NAMALWA (cell line): ENCODE measurements at places on chromosomes 7 and 10.

DNA sequence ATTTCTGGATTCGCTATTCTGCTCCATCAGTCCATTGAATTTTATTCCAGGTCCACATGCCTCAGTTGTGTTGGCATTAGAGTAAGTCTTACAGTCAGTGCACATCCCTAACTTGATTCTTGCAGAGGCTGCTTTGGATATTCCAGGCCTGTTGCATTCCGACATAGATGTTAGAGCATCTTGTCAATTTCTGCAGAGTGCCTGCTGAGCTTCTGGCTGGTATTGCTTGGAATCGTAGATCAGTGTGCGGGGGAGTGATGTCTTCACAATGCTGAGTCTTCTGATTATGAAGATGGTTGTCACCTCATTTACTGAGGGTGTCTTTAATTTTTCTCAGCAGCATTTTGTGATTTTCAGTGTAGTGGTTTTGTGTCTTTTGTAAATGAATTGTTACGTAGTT, 45.2 kb downstream of the INPP5A start:
- DNase-seq, result no peak

DNA sequence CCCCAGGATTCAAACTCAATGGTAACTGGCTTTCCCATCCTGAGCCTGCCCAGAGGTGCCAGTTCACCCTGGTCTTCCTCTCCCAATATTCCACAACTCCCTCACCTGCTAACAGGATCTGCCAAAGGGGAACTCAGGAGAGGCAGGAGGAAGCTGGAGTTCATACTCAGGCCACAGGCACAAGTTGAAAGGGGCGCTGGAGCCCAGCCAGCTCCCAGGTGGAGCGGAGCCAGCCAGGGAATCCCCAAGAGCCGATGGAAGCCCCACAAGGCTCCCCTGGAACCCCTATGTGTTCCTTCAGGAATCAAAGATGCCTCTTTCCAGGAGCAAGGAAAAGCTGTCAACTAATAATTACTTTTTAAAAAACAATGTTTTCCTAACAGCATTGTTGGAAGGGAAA, 63.5 kb downstream of the SH3PXD2A start:
- no peak for DNase-seq

DNA sequence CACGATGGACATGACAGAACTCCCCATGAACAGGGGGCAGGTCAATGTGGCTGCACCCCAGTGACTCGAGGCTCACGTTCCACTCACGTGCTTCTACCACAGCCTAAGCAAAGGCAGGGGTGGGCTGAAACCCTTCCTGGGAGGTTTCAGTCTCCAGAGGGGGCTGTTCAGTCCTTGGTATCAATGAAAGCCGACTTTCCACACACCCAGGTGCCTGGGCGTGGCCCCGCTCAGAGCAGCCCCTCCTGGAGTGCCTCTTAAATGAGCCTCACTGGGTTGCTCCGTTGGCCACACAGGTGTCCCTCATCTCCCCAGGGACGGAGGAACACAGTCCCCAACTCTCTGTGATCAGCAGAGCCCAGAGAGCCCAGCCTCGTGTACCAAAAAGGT, 90.5 kb upstream of the PDGFA start:
- no peak for DNase-seq

DNA sequence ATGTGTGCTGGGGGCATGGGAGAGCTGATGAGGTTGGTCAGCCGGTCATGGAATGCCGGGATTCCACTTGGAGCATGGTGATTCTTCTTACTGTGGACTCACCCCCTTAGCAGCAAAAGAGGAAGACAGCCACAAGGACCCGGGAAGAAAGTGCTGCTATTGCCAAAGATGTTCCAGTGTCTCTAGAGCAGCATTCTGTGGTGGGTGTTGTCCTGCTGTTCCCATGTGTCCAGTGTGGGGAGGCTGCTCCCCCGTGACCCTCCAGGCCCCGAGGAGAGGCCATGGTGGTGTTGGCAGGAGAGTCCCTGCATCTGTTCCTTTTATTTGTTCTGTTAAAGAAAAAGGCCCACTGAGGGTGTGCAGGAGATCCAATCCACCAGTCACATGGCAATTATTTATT, 499.4 kb downstream of the RPS24 start:
- no peak for DNase-seq

- no peak for DNase-seq
These were observed 18.4 kb downstream of the BNIP3 start for GRCh38 chr10:131963350-131963749.

GRCh38 chr10:50369931-50370330, 118.6 kb upstream of the ASAH2 start:
- DNase-seq, result no peak

GRCh38 chr10:104288355-104288754, 19.4 kb downstream of the GSTO2 start:
- no peak for DNase-seq

GRCh38 chr10:10865303-10865702, 152.4 kb upstream of the CELF2 start:
- no peak for DNase-seq

DNA sequence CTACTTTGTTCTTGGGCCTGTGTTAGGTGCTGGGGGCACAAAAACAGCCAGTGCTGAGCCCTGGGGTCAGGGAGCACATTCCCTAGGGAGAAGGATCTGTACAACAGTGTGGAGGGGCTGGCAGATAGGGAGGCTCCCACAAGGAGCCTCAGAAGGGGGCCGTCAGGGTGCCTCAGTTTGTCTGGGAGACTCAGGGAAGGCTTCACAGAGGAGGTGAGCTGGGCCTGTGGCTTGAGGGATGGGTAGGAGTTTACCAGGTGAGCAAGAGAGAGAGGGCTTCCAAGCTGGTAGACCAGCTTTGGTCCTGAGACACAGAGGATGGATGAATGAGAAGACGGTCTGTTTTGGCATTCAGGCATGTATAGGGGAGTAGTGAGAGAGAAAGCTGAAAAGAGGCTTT, 52.1 kb downstream of the CAMK1D start:
- DNase-seq, result no peak

DNA sequence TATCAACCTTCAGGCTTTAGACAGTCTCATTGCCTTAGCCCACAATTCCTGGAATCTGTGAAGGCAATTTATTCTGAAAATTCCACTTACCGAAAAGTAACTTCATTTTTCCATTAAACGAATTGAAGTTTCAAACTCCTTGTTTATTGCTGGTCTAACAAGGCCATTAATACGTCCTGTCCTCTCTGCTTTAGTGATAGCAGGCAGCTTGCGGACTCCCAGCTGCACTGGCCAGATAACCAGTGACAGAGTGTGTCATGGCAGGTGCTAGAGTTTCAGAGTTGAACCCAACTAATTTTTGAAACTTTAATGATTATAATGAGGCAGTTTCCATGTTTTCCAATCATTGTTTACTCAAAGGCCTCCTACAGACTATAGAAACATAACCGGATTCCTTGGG, 31.1 kb downstream of the LOXL4 start:
- DNase-seq, result no peak

- DNase-seq, result no peak
These were observed 782.3 kb upstream of the GHITM start for GRCh38 chr10:83357004-83357403.

- DNase-seq, result no peak
These were observed 462.3 kb downstream of the PAXIP1 start for GRCh38 chr7:154540596-154540995.

DNA sequence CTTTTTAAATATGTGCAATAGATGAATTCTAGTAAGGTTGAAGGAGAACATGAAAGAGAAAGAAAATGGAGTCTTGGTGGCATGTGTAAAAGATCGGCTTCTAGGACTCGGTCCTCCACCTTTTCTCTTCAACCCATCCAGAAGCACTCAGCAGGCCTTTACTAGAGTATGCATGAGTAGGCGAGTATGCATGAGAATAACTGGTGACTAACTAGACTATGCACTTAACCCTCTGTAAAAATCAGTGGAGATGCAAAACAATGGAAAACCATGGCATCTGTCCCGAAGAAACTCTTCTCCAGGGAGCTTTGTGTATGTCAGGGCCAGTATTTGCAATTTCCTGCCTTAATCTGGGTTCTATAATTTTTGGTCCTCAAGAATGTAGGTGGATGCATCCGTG, 40.0 kb upstream of the GRB10 start:
- no peak for DNase-seq

- no peak for DNase-seq
These were observed 243.2 kb downstream of the HTR7 start for GRCh38 chr10:90614631-90615030.

DNA sequence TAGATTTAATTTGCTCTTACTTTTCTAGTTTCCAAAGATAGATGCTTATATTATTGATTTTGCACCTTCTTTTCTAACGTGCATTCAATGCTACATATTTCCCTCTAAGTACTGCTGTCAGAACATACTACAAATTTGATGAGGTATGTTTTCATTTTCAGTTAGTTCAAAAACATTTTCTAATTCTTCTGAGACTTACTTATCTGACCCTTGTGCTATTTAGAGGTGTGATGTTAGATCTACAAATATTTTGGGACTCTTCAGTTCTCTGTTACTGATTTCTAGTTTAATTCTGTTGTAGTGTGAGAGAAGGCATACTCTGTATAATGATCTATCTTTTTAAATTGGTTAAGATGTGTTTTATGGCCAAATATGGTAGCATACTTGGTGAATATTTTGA, 97.8 kb upstream of the TMEM168 start:
- DNase-seq, result no peak

- DNase-seq, result no peak
These were observed 28.6 kb upstream of the CADPS2 start for GRCh38 chr7:122914812-122915211.

- DNase-seq, result no peak
These were observed 38.9 kb downstream of the CREB3L2 start for GRCh38 chr7:137962875-137963507.

GRCh38 chr10:131858583-131859340, 42.0 kb upstream of the PPP2R2D start:
- DNase-seq, result no peak

- DNase-seq, result no peak
These were observed 112.0 kb upstream of the C7orf33 start for GRCh38 chr7:148478551-148478950.

DNA sequence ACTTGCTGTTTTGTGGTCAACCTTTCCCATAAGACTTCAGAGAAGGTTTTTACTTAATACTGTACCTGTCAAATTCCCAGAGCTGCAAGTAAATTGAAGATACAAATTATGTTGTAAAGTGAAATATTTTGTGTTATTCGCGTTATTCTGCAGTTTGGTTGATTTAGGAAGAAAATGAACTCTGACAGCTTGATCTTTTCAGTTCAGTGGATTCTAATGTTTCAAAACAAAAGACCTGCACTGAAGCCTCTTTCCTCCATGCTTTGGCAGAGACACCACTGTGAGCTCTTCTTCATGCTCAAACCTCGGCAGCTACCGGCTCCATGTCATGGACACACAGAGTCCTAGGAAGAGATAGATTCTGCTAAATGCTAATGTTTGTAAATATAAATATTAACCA, 75.7 kb upstream of the INSYN2A start:
- no peak for DNase-seq

DNA sequence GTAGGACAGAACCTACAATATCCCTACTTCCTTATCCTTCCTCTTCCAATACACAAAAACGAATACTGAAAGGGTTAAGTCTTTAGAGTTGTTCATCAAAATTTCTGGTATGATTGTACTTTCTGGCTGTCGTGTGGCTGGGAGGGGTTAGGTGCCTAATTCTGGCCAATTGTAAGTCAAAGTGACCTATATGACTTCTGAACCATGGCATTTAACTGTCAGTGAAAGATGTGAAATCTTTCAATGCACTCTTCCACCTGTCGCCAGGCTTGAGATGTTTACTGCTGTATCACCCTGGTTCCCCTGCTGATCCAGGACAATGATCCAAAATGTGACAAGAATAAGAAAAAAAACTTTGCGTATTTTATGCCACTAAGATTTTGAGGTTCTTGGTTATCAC, 20.8 kb downstream of the EPC1 start:
- no peak for DNase-seq

GRCh38 chr7:2404714-2405119, 1.3 kb downstream of the CHST12 start:
- DNase-seq, result no peak

- no peak for DNase-seq
These were observed 461.1 kb downstream of the HTR7 start for GRCh38 chr10:90396721-90397120.

- no peak for DNase-seq
These were observed 220.5 kb downstream of the MLLT10 start for GRCh38 chr10:21754410-21755011.

- DNase-seq, result no peak
These were observed 145.6 kb downstream of the ADAM12 start for GRCh38 chr10:126242397-126243260.

DNA sequence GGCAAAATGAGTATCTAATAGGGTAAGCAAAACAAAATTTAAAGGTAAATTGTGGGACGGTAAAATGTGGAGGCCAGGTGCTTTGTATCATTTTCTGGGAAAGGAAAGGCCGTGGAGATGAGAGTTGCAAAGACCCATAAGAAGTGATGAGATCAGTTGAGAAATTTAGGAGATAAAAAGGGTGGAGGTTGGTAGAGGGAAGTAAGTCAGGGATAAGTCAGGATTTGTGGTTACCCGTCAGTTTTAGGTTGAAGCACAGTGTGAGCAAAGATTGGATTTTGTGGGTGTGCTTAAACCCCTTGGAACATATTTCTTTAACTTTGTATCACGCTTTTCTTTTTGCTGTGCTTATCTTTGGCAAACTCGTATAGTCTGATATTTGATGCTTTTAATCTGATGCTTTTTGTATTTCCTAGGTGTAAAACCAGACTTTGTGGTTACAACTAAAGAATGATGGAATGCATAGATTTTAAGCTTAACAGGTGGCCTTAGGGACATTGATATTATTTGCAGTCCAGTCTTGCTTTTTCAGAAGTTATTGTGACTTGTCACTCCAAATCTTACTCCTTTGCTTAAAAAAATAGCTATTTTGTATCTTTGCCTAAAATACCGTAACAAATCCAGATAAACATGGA, 1.2 kb downstream of the BTRC start:
- DNase-seq, result no peak

DNA sequence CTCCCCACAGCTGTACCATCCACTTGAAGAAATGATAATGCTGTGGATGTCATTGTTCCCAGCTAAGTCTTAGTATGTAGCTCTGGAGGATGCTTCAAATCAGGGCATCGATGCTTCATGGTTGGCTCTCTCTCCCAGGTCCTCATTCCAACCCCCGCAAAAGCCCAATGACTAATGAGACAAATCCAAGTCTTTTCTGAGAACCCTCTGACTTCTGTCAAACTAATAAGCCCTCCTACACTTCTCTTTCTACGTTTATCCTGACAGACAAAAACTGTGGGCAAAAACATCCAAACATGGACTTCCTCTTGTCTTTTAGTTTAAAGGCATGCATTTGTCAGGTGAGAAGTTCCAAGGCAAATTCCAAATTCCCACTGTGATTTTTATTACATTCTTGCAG, 260.4 kb upstream of the TAC1 start:
- no peak for DNase-seq

GRCh38 chr7:140767418-140767817, 70.9 kb downstream of the NDUFB2 start:
- DNase-seq, result no peak
